ENCODE measurements at places on chromosomes 6 and 20.

DNA sequence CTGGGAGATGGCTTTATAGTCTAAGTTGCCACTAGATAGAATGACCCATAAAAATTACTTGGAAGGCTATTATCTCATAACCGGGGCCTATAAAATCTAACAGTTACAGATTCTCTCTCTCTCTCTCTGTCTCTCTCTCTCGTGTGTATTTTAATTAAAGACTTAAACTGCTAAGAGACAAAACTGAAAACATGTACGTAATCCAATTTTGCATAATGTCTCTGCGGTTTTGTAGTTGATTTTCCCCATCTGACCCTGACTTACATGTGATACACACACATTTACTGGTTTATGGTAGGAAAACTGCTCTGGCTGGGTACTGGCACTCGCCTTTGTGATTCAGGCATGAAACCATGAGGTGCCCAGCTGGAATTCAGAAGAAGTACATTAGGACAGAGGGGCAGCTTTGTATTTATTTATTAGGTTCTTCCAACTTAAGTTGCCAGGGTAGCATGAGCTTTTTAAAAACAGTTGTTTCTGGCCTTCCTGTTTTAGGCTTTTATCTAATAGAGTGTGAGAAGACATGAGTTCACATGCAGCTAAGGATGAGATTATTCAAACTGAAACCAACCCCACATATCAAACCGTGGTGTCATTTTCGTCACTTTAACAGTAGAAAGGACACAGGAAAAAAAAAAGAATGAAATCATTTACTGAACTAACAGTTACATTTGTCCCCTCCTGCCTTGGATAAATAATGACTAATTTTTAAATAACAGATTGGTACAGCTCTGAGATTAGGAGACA lies 182.5 kb downstream of the GMPR start:
- DNase-seq = no peak

GRCh38 chr20:37880726-37881591 lies 22.0 kb upstream of the VSTM2L start:
- DNase-seq = no peak

DNA sequence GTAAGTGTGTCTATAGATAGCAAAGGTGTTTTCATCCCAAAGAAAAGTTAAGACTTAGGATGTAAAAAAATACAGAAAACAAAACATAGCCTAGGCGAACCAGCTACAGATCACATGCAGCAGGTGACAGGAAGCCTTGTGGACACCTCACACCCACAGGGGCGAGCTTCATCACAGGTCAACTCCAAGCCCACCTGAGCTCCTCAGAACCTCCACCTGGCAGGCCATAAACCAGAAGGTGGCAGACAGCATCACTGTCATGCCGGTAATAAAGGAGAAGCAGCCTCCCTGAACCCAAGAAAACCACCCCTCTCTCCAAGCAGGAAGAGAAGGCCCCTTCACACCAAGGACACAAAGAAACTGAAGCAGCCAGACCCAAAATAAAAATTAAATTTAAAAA lies 1.0 kb downstream of the RALGAPA2 start:
- no peak for DNase-seq

DNA sequence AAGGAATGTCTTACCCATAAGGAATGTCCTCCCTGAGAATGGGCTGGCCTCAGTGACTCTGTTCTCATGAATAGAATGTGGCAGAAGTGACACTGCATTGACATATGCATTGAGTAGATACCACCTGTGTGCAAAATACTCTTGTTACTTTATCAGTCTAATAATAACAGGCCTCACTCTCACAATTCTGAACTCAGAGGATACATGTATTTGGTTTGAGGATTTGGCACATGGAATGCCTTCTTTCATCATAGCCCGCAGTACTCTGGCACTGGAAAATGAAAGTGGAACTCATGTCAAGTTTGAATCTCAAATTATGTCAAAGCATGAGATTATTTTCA lies 52.9 kb upstream of the PLCB4 start:
- no peak for DNase-seq

- DNase-seq = no peak
These were observed 488.3 kb downstream of the CDKAL1 start for GRCh38 chr6:21022343-21023107.

GRCh38 chr20:22797103-22797502 lies 212.7 kb upstream of the FOXA2 start:
- DNase-seq = no peak
